NCI-H1436 treated with DMSO at 0.1 percent for 48 hours (cell line): ENCODE measurements at places on chromosomes 4 and X.
A peak's percentile ranks its signal among the peaks of the same experiment; 100 is the strongest.

DNA sequence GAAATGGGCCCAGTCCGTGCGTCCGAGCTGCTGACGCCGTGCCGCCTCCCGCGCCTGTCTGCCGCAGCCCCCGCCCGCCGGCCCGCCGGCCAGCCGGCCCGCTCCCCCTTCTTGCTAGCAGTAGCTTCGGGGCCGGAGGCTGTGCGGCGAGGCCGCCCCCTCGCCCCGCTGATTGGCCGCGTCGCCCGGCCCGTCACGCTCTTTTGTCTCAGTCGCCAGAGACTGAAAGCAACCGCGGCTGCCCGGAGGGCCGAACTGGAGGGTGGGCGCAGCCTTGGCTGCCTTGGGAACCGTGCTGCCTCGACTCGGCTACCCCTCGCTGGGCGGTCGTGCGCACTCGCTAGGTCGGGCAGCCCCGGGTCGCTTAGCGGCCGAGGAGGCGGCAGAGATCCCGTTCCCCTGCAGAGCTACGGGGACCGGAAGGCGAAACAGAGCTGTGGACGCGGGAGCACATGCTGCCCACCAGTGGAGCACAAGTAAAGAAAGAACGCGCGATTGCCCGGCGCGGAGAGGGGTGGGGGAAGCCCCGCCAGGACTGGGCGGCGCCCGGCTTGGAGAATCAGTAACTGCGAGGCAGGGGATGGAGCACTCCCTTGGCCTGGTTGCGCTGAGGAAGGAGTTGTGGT is at the start of gene ZCCHC18:
Gene ZCCHC18, plus strand, starts transcription at position 198 of the 626 bp plus-strand sequence. CDS start 1,589 bp downstream, outside the sequence.
- DNase-seq = peak; percentile 53

GRCh38 chrX:133175162-133175561 is 43.0 kb downstream of the TFDP3 start:
- DNase-seq = no peak

GRCh38 chr4:164501074-164501473 is 252.9 kb upstream of the SMIM31 start:
- DNase-seq = no peak

DNA sequence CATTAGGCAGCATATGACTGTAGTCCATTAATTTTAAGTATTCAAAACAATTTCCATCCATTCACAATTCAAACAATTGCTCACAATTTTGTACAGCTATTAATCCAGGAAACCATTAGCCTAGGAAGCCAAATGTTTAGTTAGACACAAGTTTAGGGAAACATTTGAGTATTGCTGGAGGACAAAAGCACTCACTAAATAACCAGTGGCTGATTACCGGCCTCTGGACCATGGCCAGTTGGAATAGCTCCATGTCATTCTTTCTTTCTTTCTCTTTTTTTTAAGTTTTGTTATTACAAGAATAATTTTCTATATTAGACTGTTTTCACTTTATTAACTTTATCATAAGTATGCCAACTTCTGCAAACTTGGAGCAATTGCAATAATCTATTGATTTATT is 31.3 kb downstream of the TRIML2 start:
- DNase-seq = no peak

DNA sequence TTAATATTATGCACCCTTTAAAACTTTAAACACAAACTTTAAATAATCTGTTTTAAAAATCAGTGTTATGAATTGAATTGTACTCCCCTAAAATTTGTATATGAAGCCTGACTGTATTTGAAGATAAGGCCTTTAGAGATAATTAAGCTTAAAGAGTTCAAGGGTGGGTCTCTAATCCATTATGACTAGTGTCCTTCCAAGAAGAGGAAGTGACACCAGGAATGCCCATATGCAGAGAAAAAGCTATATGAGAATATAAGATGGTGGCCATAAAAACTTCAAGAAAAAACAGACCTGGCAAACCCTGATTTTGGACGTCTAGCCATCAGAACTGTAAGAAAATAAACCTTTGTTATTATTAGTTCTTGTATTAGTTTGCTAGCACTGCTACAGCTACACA is 29.0 kb downstream of the UGT2A2 start:
- no peak for DNase-seq

GRCh38 chr4:173405840-173406606 is 7.1 kb upstream of the SCRG1 start:
- no peak for DNase-seq

- no peak for DNase-seq
Measured at GRCh38 chr4:153466949-153467896, 1.1 kb downstream of the TMEM131L start.

- no peak for DNase-seq
Measured at GRCh38 chr4:6085028-6085690, 66.9 kb upstream of the C4orf50 start.

- no peak for DNase-seq
Measured at GRCh38 chr4:183801457-183802165, 103.5 kb upstream of the STOX2 start.

DNA sequence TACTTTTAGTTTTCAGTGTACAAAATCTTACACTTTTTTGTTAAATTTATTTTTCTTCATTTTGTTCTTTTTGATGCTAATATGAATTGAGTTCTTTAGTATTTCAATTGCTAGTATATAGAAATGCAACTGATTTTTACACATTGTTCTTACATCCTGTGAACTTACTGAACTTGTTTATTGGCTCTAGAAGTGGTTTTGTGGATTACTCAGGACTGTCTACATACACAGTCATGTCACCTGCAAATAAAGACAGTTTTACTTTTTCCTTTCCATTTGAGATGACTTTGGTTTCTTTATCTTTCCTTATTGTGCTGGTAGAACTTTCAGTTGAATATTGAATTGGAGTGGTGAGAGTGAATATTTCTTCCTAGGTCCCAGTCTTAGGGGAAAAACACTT is 40.8 kb upstream of the ANXA10 start:
- DNase-seq = no peak

- DNase-seq = no peak
Measured at GRCh38 chr4:154506253-154506652, 14.7 kb upstream of the DCHS2 start.

- no peak for DNase-seq
Measured at GRCh38 chr4:125020089-125021034, 294.4 kb upstream of the FAT4 start.
